Stimulated activated CD8-positive, alpha-beta memory T cell treated with anti-CD3 and anti-CD28 coated beads, Interleukin-15, amount 100 ng/mL, for 48 hours (primary cell): ENCODE measurements at places on chromosomes 1 and 21.

DNA sequence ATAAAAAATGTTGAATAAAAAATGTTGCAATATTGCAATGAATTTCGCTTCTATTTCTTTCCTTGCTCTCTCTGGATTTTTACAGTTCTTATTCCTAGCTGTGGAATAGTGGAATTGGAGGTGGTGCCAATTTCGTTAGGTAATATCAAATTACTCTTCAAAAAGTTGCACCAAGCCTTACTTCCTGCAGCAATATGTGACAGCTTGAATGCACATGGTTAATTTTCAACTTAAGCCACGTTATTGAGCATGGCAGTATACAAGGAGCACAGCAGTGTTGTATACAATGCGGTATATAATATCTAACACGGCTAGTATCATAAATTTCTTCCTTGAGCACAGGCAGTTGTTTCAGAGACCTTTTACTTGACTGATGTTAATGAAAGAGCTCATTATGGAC is 152.5 kb downstream of the NOS1AP start:
- no peak for DNase-seq

GRCh38 chr1:95093296-95093695 is 20.5 kb upstream of the ALG14 start:
- no peak for DNase-seq

DNA sequence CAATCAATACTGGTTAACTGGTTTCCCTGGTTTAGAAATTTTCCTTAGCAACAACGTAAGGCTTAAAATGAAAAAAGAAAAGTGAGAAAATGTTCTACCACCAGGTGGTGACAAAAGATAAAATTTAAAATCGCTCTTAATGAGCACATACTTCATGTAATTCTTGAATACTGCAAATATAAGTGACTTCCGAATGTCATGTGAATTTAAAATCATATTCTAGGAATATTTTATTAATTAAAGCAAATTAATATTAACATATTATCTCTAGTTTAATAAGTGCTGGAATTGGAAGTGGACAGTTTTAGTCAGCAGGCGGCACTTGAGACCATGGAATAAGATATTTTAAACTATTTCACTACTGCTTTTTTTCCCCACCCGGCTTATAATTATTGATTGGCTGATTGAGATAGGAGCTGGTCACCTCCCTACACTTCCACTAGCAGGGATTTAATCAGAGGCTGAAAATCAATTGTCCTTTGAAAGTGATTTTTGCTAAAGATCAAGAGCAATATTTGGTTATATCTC is 5.0 kb upstream of the ADAMTS1 start:
- no peak for DNase-seq

DNA sequence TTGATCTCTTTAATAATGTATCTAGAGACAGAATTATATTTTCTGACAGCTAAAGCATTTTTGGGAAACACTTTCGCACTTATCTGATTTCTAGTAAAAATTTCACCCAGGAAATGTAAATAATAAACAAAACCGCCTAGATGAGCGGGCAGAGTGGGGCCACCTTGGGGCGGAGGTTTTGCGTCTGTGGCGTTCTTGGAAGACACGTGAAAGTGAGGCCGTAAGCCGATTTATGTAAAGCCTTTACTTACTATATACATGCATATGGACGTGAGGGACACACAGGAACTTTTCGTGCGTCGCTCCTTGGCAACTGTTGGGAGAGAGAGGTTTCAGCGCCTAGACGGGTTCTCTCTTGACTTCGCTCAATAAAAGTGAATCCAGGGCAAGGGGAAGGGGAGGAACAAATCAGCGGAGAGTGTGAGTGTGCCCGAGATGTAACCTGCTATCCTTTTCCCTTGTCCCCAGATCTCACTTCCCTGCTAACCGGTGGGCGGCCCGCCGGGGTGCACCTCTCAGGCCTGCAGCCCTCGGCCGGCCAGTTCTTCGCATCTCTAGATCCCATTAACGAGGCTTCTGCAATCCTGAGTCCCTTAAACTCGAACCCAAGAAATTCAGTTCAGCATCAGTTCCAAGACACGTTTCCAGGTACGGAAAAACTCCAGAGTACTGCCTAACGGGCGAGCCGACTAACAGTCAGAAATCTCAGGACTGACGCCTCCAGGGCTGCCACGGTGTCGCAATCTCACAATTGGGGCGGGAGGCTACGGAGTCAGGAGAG is 1.7 kb downstream of the HLX start:
- DNase-seq = no peak

DNA sequence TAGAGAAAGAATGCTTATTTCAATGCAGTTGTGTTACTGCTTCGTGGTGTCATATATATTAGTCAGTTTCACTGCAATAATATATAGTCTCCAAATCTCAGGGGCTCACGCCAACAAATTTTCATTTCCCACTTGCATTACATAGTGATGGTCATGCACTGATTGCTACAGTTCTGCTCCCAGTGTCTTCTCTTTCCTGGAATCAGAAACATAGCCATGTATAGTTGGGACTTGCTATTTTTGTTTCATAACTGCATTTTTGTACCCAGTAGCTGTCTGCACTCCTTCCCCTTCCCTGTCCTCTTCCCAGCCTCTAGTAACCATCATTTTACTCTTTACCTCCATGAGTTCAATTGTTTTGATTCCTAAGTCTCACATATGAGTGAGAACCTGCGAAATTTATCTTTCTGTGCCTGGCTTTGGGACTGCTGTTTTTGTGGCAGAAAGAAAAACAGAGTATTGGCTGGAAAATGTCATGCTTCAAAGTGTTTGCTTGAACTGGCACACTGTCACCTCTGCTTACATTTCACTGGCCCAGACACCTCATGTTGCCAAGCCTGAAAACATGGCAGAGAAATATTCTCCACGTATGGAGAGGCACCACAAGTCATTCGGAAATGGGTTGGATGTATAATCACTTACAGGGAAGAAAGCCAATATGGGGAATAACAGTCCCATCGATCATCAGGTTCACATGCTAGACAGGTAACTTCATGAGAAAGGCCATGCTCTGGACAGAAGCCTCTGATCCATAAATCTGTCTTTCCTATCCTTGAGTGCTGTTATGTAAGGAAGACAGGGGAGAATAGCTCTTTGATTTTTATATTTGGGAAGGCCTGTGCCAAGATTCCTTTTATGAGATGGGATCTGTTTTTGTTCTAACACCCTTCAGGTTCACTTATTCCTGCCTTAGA is 60.4 kb upstream of the BACH1 start:
- no peak for DNase-seq

GRCh38 chr21:14567331-14568279 is 21.5 kb upstream of the SAMSN1 start:
- no peak for DNase-seq

DNA sequence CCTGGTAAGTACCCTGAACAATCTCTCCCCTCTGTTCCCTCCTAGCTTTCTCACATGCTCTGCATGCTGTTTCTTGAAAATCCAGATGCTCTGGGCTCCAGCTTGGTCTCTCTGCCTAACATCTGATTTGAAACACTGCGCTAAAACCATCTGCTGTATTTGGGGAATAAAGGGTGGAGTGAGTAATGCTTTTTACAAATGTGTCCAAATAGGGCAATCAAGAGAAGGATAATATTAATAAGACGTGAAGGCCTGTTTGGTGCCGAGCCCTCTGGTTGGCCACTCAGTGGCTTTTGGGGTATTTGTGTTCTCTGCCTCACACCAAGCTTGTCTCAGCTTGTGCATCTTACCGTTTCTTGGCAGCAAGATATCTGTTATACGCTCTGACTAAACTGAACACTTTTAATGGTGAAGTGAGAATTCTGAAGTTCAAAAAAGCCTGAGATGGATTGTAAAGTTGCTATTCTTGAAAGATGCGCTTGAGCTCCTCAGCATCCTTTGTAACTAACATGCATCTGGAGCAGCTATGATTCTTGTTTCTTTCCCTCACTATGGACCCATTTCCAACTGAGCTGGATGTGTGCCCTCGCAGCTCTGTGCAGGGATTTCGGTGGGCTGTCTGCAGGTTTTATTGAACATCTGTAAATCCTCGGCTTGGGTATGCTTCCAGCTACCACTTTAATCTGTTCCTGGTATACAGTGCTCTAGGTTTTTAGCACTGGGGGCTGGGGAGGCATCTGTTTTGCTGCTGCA is 269.4 kb downstream of the RWDD3 start:
- DNase-seq = no peak

DNA sequence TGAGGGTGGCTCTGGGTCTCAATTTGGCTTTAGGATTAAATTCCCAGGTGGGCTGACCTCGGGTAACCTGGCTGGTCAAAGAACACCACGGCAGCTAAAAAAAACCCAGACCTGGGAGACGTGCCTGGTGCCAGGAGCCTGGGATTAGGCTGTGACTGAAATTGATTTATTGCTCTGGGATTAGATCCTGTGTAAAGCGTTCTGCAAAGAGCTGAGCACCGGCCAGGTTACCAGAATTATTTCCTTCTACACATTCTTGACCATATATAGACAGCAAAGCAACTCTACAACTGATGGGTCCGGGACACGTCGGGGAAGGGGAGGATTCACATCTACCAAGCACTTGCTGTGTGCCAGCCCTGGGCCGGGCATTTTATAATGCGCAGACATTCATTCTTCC is 45.2 kb downstream of the TMCO4 start:
- DNase-seq = no peak

DNA sequence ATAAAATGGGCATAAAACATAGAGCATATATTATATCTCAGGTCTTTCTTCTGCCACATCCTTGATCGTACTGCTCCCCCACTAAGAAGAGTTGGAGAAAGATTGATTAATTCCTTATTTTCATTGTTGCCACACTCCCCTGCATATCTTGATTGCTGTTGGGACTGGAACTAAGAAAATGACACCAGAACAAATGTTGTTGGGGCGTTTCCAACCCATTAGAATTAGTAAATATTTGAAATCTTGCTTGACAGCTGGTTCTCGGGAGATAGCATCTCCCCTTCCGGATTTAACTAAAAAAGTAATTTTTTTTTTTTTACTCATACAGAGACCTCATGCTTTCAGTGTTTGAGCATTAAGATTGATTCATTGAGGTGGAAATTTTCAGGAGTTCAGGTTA is 493.0 kb upstream of the PLXNA2 start:
- DNase-seq = no peak

GRCh38 chr1:153359241-153359640 is 1.6 kb downstream of the S100A9 start:
- no peak for DNase-seq

DNA sequence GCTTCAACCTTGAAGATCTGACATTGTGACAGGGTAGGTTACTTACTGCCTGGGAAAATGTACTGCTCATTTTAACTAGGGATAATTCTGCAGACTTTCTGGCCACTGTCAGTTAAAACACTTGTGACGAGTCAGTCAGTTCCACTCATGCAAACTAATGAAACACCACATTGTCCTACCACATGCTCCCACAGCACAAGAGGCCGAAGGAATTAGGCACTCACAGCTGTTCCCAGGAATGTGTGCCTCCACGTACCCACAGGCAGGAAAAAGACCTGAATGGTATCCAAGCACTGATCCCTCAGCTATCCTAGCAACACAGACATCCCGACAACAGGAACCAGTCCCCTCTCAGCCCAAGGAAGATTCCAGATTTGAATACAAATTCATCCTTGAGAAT is 12.3 kb downstream of the BCAR3 start:
- DNase-seq = no peak

DNA sequence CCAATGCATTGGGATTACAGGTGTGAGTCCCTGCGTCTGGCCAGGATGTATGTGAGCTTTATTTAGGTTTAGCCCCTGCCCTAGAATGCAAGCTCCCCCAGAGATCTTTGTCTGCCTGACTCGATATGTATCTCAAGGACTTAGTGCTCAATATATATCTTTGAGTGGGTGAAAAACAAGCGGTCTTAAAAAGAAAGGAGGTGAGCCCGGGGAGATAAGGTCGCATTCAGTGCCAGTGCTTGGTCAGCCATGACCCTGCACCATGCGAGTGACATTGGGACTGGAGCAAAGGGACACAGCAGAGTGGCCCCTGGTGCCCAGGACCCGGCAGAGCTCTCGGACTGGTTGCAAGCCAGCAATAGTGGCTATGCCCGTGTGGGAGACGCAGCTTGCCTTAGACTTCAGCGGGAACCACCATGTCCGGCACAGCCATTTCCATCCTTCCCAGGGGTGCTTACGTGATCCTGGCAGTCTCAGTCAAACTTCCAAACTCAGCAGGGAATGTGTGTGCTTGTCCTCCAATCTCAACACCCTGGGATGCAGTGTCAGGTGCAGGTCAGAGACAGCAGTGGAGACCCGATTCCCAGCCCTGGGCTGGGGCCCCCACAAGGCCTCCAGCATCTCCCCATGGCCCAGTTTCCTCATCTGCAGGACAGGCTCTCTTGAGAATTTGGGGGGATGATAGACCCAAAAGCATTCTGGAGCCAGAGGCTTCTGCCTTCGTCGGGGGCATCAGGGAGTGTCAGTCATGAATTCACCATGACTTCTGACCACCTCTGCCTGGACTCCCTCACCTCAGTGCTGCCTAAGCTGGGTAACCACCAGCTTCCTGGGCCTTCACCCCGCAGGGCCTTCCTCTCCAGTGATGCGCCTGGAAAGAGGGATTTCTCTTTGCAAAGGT is 1.8 kb downstream of the MX2 start:
- no peak for DNase-seq

- DNase-seq = no peak
Measured at GRCh38 chr1:152836870-152837269, 5.8 kb upstream of the LCE6A start.

DNA sequence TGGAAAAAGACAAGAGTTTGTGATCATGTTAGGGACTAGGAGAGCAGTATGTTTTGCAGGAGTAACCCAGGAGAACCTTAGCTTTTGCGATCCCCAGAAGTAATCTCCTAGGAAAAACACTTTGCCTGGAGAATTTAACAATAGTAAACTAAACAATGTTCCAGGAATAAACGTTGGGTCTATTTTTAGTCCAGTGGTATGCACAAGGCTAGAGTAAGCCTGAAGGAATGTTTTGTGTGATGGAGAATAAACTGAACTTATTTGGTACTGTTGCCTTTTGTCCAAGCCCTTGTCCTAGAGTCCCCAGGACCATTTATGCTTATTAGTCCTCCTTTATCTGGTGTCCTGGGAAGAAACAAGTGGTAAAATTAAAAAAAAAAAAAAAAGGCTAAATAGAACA is 28.7 kb upstream of the RGS5 start:
- DNase-seq = no peak

GRCh38 chr1:1187938-1188337 is 14.3 kb downstream of the TTLL10 start:
- DNase-seq = no peak

GRCh38 chr1:11639372-11639771 is 14.9 kb downstream of the FBXO2 start:
- DNase-seq = no peak

DNA sequence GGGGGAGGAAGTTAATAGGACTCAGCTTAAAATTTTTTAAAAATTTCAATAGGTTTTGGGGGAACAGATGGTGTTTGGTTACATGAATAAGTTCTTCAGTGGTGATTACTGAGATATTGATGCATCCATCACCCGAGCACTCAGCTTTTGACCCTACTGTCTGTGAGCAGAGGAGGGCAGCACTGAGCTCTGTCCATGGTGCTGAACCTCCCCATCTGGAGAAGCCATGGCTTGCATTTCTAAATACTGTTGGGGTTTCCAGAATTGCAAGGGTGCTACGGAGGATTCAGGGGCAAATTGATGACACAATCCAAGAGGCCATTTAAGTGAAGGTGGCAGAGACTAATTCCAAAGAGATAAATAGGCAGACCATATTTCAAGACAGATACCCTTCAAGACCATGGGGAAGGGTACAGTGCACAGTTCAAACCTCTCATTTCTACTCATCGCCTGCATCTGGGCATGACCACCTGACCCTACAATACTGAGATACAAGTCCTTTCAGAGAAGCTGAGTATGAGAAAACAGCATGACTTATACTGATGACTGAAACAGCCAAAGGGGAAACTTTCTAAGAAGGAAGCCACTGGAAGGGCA is 17.2 kb downstream of the SYT2 start:
- DNase-seq = peak; percentile 14

GRCh38 chr1:10283318-10283984 is 73.1 kb downstream of the KIF1B start:
- no peak for DNase-seq
